ENCODE measurements at places on chromosomes 3 and 15.
A peak's percentile ranks its signal among the peaks of the same experiment; 100 is the strongest.

DNA sequence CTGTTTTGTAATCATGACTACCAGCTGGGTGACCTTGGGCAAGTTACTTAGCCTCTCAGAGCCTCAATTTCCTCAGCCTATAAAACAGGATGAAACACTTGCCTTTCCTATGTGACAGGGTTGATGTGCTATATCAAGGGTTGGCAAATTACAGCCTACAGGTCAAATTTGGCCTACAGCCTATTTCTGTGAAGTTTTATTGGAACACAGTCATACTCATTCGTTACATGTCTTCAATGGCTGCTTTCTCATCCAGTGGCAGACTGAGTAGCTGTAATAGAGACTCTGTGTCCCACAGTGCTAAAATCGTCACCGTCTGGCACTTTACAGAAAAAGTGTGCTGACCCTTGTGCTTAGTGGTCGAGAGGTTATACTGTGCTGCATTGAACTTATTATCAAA lies 16.6 kb downstream of the ABHD6 start:
- DNase-seq: no peak

DNA sequence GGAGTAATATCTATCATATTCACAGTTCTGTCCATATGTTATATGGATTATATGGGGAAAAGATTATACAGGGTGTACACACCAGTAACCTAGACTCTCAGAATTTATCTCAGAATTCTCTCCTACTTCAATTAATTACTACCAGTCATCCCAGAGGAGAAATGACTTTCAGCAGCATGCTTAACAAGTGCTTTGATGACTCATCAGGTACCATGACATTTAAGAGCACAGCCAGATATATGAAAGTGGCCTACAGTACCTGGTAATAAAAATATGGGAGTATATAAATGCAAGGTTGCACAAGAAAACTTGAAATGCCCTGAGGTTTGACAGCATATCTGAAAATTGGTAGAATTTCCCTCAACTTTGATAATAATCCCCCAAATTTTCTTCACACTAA lies 1273.0 kb downstream of the OTOL1 start:
- DNase-seq: no peak

DNA sequence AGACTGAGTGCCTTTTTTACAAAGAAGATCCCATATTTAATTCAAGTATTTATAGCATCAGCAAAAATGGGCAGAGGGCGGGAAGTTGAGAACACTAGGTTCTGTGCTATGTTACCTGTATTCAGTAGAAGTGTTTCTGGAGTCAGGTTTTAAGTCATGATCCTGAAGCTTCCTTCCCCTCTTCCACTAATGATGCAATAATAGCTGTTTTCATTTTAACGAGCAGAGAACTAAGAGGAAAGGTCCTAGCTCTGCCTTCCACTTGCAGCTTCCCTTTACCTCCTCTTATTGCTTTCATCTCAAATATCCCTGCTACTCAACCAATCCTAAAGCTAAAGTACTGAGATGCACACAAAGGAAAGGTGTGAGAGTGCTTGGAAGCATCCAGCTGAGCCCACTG lies 16.9 kb upstream of the TMOD3 start:
- no peak for DNase-seq

GRCh38 chr3:16828815-16829214 lies 55.9 kb upstream of the PLCL2 start:
- no peak for DNase-seq

DNA sequence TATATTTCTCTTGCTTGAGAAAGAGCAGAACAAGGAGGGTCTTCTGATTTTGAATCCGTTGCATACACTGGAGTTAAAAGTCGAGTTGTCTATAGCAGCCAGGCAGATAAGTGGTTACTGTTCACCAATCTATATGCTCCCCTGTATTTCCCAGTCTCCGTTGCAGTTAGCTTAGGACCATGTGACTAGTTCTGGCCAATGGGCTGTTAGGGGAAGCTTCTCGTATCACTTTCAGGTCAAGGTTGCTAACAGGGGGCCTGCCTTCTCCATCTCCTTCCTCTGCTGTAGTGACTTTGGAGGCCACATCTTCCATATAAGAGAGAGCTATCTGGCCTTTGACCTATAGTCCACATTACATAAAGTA lies 188.5 kb upstream of the KBTBD8 start:
- DNase-seq: no peak

DNA sequence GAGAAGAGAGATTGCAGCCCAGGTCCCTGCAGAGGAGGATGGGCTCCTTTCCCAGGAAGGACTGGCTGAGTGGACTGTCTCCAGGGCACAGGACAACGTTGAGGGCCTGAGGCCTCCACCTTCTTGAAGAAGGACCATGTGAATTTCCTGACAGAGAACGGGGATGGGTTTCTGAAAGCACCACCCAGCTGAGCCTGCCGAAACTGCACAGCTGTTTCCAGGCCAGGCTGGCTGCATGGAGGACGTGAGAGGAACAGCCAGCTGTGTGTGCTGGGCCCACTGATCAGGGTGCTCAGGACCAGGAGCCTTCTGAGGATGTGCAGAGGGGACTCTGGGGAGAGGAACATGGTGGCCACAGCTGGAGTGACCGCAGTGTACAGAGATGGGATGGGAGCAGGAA lies 39.2 kb downstream of the HMCES start:
- no peak for DNase-seq

GRCh38 chr3:23496165-23496564 lies 293.0 kb downstream of the UBE2E2 start:
- DNase-seq: no peak

GRCh38 chr3:190272747-190273146 lies 49.5 kb downstream of the CLDN1 start:
- DNase-seq: no peak

- no peak for DNase-seq
These were observed 491.6 kb upstream of the NECTIN3 start for GRCh38 chr3:110579840-110580550.

- DNase-seq: no peak
These were observed 323.3 kb downstream of the CTNNB1 start for GRCh38 chr3:41522612-41523011.

- no peak for DNase-seq
These were observed 5.8 kb downstream of the B2M start for GRCh38 chr15:44716983-44717602.

- DNase-seq: no peak
These were observed 110.3 kb downstream of the TOP2B start for GRCh38 chr3:25554376-25554775.

GRCh38 chr3:16559653-16560365 lies 45.4 kb downstream of the DAZL start:
- DNase-seq: no peak

- no peak for DNase-seq
These were observed 52.7 kb downstream of the RARB start for GRCh38 chr3:25480811-25481210.

DNA sequence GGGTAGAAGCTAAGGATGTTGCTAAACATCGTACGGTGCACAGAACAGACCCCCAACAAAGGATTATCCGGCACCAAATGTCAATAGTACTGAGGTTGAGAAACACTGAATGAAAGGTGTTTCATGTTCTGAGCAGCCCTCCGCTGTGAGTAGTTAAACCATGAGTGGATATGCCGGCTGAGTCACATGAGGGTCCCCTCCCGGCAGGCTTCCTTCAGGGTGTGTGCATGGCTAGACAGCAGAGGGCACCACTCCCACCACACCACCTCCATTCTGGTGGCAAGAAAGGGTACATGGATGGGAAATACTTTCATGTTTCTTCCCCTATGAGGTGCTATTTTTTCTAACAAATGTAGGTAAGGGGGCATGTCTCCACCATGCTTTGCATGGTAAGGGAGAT lies 128.3 kb upstream of the SEMA6D start:
- DNase-seq: peak; percentile 11

DNA sequence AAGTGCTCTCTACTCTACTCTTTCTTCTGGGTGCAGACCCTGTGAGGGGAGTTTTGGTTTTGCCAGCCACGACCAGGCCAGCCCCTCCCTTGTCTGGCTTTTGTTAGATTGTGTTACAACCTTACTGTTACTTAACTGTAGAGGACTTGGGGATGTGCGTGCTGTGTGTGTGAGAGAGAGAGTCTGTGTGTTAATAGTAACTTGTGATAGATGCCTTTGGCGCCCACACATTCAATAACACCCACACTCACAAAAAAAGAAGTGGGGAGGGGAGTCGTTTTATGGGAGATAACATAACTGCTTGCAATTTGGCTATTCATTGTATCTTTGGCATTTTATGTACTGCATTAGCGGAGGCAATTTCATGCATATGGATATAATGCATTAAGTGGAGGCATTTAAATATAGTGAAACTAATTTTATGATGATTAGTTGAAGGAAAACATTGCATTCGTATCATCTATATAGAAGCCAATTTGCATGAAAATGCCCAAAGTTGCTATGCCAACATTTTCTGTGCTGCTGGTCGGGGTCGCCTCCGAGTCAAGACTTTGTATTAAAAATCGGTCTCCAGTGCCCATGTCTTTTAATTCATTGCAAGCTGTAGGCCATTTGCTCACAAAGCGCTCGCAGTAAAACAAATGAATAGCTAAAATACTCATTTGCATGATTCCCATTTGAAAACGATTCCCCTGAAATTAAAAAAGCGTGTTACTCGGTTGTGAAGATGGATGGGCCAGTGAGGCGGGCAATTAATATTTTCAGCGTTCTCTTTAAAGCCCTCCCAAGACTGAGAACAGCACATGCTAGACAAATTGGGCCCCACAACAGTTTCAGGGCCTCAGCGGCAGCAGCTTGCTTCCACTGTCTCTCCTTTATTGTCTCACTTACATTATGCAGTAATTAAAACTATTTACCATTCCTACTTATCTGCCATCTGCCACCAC lies 158.5 kb upstream of the SMAD3 start:
- peak; percentile 77 for DNase-seq

GRCh38 chr3:127387556-127388153 lies 99.8 kb upstream of the PRR20G start:
- no peak for DNase-seq

DNA sequence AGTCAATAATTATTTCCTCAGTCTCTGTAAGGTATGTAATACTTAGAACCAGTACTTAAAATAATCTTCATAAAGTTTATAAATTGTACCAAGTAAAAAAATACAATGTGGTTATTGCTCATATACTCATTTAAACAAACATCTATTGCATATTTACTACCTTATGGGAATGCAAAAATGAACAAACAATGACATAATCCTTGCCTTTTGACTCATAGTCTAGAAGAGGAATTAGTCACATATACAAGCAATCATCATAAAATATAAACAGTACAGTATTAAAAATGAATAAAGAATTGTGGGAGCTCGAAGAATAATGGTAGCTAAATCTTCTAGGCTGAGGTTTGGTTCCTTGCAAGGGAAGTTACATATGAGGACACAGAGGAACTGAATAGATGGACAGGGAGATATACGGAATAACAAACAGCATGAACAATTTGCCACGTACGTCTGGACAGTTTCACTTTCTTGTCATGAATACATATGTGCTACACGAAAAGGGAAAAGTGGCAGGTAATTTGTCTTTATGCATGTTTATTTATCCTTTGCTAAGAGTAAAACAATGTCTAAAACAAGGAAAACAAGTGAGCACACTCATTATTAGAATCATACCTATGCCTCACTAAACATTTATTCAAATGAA lies 17.2 kb downstream of the IMPG2 start:
- no peak for DNase-seq

DNA sequence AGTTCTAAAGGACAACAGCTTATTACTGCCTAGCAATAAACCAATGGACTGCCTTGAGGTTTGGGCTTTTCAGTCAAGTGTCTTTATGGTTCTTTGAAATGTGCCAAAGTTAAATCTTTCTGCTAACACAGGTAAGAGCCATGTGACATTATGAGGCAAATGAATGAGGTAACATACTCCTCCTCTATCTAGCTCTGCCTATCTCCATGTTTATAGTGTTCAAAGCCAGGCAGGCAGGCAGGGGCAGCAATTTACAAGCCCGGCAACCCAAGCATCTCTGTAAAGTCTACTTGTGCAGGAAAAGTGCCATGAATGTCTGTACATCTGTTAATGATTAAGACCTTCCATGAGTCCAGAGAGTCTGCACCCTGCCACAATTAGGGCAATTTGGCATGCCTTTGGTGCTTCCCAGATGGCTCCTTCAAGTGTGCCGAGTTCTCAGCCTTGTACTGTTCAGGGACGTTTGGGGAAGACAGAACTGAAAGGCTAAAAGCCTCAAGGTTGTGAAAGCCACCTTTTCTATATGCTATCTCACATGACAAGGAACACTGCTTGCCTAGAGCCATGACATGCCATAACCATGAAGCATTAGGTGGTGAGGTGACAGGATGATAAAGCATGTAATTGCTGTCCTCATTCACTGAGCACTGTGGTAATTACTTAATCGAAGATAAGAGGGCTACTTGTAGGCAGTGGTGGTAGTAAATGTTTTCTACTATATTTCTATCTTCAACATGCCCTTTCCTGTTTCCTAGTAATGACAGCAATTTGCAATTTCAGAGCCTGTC lies 41.4 kb upstream of the EIF1B start:
- peak; percentile 23 for DNase-seq

GRCh38 chr3:114025451-114025850 lies 30.9 kb downstream of the CCDC191 start:
- DNase-seq: no peak

DNA sequence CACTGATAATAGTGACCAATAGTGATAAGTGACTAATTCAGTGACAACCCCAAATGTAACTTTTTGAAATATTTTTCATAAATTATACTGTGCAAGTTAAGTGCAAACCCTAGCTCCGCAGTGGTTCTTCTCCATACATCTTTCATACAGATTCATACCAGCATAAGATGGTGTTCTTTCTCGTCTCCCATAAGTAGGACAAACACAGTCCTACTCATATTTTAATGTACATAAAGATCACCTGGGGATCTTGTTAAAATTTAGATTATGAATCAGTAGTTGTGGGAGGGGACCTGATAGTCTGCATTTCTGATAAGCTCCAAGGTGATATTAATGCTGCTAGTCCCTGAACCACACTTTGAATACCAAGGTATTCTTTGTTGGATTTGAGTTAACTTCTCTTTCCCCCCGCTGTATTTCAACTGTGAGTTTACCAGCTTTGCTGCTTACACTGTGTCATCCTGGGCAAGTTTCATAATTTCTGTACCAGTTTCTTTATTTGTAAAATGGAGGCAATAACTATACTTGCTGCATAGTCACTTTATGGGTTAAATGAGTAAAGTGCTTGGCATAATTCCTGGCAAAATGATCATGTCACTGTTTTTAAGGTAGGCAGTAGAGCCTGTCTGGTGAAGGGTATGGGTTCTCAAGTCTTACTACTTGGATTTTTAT lies 34.7 kb upstream of the C3orf38 start:
- no peak for DNase-seq

DNA sequence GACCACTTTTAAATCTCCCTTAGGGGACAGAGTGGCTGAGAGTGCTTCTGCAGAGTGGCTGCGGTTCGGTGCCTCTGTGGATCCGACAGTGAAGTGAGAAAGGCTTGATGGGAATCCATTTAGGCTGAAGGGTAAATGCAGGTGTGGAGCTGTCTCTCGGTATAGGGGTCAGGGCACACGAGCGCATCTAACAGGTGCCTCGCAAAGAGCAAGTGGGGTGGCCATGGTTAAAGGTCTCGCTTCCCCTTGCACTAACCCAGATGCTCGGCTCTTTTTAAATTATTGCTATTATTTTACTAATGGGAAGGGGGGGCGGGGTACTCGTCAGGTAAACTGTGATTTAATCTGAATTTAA lies 598 bp upstream of the GJD2 start:
- no peak for DNase-seq

All from DMS 273 treated with DMSO at 0.1 percent for 48 hours (cell line).